Activated naive CD4-positive, alpha-beta T cell (primary cell): ENCODE measurements at places on chromosomes 11 and 22.

- no peak for DNase-seq
Observed at GRCh38 chr11:56333156-56333555, 12.7 kb upstream of the OR8K1 start.

- DNase-seq = no peak
Observed at GRCh38 chr11:31433851-31434250, 64.2 kb downstream of the DNAJC24 start.

DNA sequence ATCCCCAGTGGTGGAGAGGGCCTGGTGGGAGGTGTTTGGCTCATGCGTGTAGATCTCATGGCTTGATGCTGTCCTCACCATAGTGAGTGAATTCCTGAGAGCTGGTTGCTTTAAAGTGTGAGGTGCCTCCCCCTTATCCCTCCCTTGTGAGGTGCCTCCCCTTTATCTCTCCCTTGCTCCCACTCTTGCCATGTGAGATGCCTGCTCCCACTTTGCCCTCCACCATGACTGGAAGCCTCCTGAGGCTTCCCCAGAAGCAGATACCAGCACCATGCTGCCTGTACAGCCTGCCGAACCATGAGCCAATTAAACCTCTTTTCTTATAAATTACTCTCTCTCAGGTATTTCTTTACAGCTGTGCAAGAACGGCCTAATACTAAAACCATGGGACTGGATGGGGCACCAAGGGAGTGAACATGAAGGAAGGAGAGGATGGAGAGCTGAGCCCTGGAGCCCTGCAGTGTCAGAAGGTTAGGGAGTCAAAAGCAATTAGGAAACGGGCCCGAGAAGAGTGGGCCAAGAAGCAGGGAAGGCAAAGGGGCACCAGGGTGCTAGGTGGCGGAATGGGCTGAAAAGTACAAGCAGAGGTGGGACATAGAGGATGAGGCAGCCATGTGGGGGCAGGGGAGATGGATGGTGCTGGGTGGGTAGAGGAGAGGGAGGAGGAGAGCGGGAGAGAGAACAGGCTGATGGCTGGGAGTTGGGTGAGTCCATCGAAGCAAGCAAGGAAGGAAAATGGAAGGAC, 9.4 kb downstream of the IFITM10 start:
- no peak for DNase-seq

DNA sequence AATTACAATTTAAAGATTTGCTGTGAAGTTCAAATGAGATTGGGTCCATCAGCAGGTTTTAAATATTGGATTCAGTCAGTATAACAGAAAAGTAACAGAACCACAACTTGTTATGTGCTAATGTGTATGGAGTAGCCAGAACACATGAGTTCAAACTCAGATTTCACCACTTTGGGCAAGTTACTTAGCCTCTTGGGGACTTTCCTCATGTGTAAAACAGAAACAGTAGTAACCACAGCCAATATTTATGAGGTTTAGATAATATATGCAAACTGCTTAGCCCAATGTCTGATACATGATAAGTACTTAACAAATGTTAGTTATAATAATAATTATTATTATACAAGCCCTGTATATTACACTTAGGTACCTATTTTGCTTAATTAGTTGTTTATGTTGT, 21.8 kb upstream of the SLC5A12 start:
- DNase-seq = no peak

DNA sequence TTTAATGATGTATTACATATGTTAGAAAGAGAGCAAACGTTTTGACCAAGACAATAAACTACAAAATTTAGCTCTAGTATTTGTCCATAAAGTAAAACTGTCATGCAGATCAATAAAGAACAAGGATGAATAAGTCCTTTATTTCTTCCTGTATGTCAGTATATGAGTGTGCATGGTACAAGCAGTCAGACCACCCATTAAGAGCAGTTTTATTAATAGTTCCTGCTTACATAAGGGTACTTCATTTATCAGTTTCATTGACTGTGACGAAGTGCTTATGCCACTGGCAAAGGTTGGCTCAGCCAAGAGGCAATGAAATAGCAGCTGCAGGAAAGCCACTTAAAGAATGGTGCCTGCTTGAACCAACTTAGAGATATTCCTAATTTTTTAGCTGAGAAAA, 913.0 kb upstream of the CNTN5 start:
- no peak for DNase-seq

- DNase-seq = no peak
Observed at GRCh38 chr22:37223965-37224551, 11.8 kb upstream of the SSTR3 start.

- DNase-seq = no peak
Observed at GRCh38 chr11:67631853-67632174, 2.1 kb upstream of the NUDT8 start.

DNA sequence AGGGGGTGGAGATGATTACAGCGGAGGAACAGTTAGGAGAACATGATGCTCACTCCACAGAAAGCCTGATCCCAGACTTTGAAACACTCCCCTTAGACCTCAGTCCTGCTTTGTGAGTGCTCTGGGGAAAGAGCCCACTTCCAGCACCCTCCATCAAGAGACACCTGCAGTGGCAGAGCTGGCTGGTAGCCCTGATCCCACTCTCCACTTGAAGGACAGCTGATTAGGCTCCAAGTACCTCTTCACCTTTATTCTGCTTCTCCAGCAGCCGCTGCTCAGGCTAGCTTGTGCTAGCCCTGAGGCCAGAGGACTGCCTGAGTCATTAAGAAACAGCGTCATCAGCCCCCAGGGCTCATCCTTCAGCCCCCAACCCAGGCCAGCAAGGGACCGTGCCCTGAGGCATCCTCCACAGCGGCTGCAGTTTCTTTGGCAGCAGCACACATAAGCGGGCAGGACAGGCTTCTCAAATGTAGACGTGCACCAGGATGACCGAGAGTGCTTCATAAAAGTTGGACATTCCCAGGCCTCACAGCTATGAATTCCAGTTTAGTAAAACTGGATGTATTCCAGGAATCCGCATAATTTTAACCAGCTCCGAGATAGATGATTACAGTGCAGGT, 146.0 kb upstream of the TBCEL start:
- no peak for DNase-seq

DNA sequence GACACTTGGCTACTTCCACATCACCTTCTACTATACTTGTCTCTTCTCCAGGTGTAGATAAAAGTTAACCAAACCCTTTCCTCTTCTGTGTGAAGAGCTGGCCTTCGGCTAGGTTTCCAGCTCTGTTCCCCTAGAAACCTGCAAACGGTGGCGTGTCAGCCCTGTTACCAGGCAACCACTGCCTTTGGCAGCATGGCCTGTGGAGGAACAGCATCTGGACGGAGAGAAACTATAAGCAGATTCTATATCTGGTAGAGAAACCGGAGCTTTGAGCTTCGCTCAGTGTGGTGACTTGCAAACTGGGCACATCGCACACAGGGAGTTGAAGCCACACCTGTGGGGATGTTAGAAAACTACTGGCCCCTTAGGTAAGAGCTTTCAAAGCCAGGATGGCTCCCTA, 35.9 kb downstream of the ARAP1 start:
- DNase-seq = no peak

DNA sequence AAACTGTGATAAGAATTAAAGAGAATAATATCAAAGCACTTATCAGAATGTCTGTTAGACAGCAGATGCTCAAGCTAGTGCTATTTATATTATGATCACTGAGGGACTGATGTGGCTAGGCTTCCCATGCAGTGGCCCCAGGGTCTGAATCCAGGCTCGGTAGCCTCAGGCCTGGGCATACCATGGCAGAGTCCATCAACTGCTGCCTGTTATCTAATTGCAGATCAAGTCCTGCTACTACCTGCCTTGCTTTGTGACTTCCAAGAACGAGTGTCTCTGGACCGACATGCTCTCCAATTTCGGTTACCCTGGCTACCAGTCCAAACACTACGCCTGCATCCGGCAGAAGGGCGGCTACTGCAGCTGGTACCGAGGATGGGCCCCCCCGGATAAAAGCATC, 57.5 kb downstream of the TIMP3 start:
- no peak for DNase-seq

DNA sequence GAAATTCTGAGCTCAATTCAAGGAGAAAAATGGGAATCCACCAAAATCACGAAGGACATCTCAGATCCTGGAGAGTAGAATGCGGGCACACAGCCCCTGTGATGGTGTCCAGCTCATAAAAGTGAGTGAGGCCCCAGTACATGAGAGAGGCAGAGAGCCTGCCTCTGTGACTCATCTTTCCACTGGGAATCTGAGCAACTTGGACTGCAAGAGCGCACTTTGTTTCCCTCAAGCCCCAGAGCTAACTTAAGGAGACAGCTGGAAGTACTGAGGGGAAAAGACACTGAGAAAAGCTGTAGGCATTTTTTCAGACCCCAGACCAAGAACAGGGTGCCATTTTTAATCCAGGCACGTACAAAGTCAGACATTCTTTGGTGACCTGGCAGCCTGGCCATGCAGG, 273.7 kb downstream of the C11orf87 start:
- no peak for DNase-seq

DNA sequence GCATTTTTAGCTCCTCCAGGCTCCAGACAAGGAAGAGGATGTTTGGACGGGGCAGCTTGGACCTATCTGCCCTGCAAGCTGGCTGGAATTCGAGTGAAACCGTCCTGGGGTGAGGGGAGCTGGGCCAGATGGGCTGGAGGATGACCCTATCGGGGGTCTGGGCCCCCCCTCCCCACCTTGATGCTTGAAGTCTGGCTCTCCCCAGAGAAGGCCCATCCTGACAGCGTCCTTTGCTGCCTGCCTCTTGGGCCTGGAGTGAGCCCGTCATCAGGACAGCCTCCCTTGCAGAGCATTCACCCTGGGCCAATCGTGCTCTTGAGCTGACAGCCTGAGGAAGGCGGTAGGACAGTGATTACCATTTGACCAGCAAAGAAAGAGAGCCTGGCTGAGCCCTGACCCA, 5.3 kb upstream of the PDGFB start:
- DNase-seq = no peak

- no peak for DNase-seq
Observed at GRCh38 chr22:33493476-33494205, 426.6 kb downstream of the LARGE1 start.

GRCh38 chr11:79018371-79018849, 422.4 kb downstream of the TENM4 start:
- no peak for DNase-seq

DNA sequence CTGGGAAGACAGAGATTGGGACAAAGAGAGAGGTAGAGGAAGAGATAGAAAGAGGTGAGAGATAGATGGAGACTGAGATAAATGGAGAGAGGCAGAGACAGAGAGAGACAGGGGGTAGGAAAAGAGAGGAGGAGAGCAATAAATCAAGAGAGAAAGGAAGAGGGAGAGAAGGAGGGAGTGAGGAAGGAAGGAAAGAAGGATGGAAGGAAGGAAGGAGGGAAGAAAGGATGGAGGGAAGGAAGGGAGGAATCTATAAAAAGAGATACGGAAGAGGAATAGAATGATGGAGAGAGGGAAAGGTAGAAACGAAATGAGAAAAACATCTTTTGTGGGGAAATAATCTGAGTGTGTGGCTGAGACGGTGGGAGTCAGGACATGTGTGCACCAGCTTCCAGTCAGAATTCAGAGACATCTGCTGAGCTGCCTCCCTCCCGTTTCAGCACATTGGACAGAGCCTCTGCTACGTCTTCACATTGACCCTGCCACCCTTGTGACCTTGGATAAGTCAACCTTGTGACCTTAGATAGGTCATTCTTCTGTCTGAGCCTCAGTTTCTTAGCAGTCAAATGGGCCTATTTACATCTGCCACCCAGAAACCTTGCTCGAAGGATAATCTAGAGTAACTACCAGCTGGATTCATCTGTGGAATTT, 417.8 kb downstream of the MIAT start:
- DNase-seq = no peak

- no peak for DNase-seq
Observed at GRCh38 chr22:50613291-50613981, 12.8 kb downstream of the MAPK8IP2 start.

DNA sequence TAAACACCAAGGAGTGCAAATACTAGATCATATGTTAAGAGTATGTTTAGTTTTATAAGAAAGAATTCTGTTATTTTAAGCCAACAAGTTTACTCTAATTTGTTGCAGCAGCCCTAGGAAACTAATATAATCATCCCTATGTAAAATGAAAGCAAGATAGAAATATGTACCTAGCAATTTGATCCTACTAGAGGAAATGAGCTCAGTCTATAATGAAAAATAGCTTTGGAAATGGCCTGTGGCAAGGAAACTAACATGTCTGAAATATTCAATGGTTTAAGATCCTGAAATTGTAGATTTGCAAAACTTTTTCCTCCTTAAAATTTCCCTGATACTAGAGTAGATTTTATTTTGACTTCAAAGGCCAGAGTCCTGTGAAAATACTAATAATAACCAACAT, 112.7 kb upstream of the SLC5A12 start:
- DNase-seq = no peak

DNA sequence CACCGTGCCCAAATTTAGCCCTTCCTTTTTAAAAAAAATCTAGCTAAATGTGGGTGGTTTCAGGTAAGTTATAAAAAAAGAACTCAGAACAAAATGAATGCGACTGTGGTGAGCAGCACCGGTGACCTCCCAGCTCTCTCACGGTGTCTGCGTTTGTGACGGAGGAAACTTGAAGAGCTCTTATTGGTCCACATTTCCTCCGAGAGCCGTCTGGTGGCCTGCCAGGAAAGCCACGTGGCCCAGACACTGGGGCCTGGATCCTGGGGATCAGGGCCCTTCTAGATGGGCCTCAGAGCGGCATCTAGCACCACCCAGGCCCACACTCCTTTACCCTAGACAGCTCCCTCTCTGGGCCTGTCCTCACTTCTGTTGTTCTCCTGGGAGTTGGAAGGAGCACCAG, 39.5 kb downstream of the B3GAT1 start:
- DNase-seq = no peak

GRCh38 chr11:65577756-65578109, 1.9 kb downstream of the EHBP1L1 start:
- DNase-seq = no peak

DNA sequence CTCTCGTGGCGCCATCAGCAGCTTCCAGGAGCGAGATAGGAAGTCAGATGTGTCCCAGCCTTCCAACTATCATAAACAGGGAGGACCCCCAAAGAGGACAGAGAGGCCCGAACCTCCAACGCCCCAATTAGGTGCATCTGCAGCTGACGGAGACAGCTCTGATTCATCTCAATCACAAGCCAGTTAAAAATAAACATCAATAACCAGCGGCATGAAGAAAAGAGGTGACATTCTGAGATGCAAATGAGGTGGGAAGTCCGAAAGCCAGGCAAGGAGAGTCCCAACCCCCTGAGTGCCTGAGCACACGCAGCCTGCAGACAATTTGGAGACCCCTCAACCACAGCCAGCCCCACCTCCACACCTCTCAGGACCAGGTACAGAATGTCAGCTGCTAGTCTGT, 28.1 kb upstream of the IGSF9B start:
- DNase-seq = no peak
